ENCODE measurements at places on chromosomes 4 and X. TPM values are rescaled to one million over a fixed set of nuclear protein-coding genes. Genes with fewer than 3 reads are reported as not detected.
A peak's percentile ranks its signal among the peaks of the same experiment; 100 is the strongest.

GRCh38 chr4:182367153-182367552, 124.0 kb downstream of the TENM3 start:
- peak overlapping the region; percentile 13 for H3K4me3 ChIP-seq
- DNase-seq: no peak
- H3K36me3 ChIP-seq: no peaks in the 10 kb centered on the region
- H3K27ac ChIP-seq: peak overlapping the region; percentile 59
- no peaks in the 10 kb centered on the region for H3K27me3 ChIP-seq
- peaks cover 7% of the 10 kb centered on the region for H3K4me1 ChIP-seq

DNA sequence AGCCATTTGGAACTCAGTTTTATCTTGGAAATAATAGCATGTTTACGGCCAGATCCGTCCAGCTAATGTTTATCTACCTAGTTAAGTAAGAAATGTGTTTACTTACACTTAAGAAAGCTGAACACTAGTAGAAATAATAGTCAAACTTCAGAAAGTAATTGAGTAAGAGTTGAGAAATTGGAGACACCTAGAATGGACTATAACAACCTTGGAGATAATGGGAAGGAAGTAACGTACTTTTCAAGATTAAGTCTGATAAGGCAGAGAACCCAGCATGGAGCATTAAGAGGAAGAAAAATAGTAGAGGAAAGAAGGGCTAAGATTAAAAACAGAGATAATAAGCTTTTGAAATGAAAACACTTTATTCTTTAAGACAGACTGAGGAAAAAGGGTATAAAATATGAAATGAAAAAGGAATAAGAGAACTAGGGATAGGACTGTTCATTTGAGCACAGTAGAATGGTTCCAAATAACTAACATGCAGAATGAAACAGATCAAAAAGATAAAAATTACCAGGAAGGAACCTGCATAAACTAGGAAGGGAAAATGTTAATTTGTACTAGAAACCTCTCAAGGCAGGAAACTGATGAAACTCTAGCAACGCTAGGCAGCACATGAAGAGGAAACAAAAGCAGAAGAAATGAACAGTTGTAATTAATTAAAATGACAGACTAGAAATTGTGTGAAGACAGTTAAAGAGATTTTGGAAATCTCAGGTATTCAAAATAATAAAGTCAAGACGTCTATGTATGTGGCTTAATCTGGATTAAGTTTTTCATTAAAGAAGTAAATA, 71.7 kb downstream of the FBXW7 start:
- peaks cover 17% of the 10 kb centered on the region for H3K4me1 ChIP-seq
- no peak overlapping the region for H3K27ac ChIP-seq
- no peaks in the 10 kb centered on the region for H3K27me3 ChIP-seq
- no peak overlapping the region for H3K4me3 ChIP-seq
- no peaks in the 10 kb centered on the region for H3K36me3 ChIP-seq

GRCh38 chrX:108584617-108585211, 145.1 kb downstream of the COL4A5 start:
- H3K36me3 ChIP-seq: no peaks in the 10 kb centered on the region
- no peak for DNase-seq
- no peaks in the 10 kb centered on the region for H3K27me3 ChIP-seq

Gene GABRE
- 14.5 TPM for total RNA-seq

Gene LANCL3
- total RNA-seq: 1.3 TPM

Gene TENM3
- 36.9 TPM for total RNA-seq

Gene RPS6KA6
- total RNA-seq: 1.7 TPM

Data from tibial nerve (tissue), 4 donors.